ENCODE measurements at places on chromosomes 5 and 9.

DNA sequence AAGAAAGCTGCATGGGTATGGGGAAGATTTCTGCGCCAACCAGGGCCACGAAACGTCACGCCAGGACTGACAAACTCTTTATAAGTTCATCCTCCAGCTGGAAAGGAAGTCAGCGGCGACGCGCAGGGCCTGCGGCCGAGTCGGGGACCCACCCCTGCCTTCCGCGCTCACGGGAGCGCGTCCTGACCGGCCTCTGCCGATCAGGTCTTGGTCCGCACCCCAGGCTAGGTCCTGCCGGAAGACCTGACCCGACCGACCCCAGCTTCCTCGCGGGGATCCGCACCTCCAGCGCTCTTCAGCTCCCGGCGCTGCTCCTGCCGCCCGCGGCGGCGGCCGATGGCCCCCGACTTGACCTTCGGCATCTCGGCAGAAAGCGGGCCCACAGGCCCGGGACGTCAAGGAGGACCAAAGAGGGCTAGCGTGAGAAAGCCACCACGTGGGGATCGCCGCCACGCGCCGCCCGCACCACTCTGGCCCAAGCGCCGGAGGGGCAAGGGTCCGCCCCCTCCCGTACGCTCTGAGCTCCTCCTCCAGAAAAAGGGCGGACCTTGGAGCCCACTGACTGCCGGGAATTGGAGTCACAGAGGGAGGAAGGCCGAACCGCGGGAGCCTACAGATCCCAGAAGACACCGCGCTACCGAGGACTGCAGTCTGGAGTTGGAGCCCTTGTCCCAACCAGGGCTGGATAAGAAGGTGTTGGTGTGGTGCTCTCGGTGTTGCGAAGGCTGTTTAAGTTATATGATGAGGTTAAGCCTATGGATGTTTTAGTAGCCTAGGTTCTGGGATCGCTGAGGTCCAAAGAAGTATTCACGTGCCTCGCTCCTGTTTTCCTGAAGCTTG, at the start of gene DIMT1:
Gene DIMT1, minus strand, starts transcription at position 495 of the 840 bp plus-strand sequence. Its CDS starts 133 bp downstream, at position 362.
- DNase-seq = peak; percentile 98

- no peak for DNase-seq
Measured at GRCh38 chr5:65305913-65306312, 175.8 kb downstream of the ADAMTS6 start.

DNA sequence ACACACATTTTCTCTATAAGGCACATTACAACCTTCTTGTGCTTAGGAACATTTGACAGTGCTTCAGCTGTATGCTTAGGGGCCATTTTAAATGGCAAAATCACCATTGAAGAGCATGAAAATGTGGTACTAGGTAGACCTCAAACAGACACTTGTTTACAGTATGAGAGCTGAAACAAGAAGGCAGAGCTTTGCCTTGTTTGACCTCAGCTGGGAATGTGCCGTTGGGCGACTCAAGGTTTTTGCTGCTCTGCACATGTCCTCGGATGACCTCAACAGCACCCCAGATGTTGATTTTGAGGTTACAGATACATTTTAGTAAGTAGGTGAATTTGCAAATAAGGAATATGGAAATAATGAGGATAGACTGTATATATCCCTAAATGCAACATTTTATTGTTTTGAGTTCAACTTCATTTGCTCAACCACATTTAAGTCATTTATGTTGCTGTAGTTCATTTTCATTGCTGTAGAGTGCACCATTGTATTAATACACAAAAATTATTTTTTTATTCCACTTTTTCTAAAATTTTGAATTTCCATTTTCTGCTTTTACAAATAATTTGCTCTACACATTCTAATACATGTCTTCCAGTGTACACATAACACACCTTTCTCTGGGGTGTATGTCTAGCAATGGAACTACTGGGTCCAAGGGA, 206.8 kb downstream of the NR3C1 start:
- no peak for DNase-seq

DNA sequence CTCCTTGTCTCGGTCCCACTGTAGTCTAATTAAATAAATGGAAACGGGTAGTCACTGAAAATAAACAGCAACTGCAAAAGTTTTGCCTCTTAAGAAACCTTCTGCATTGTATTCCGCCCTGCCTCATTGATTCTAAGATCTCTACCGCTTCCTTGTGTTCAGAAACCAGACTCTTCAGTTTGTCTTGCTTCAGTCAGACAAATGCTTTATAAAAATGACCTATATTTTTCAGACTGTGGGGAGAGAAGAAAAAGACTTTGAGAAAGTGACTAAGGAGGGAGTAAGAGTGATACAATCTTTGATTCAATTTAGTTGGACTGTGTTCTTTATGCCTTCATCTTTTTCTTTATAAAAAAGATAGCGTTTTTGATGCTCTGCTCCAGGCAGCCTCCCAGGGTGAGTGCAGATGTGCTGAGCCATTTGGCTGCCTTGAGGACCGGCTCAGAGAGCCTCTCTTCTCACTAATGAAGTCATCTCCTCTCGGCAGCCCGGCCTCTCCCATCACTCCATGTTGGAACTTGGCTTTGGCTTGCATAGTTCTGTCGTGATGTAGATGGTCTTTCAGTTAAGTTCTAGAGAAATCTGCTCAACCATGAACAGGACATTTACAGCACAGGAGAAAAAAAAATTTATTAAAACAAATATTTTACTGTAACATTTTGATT, 4.0 kb upstream of the VCAN start:
- DNase-seq = no peak

GRCh38 chr5:38453506-38453905, 102.9 kb downstream of the LIFR start:
- DNase-seq = peak; percentile 35

GRCh38 chr5:14928661-14929060, 57.1 kb upstream of the ANKH start:
- no peak for DNase-seq

- DNase-seq = no peak
Measured at GRCh38 chr9:95058121-95058785, 259.3 kb downstream of the FANCC start.

GRCh38 chr9:95379630-95380029, 62.1 kb upstream of the FANCC start:
- DNase-seq = no peak
